Hepatocyte (in vitro differentiated cells): ENCODE measurements at places on chromosomes 1 and 21. TPM values are rescaled to one million over a fixed set of nuclear protein-coding genes. Genes with fewer than 3 reads are reported as not detected.

Gene COL11A1
- 150 and 180 TPM in 2 replicates for total RNA-seq

Gene OR6F1
- total RNA-seq, result not detected in 2 replicates

Gene BSND
- total RNA-seq, result 0.23 TPM in 1 of 2 replicates, not detected in the other

Gene PAQR6
- total RNA-seq, result 3.3 and 4.5 TPM in 2 replicates

DNA sequence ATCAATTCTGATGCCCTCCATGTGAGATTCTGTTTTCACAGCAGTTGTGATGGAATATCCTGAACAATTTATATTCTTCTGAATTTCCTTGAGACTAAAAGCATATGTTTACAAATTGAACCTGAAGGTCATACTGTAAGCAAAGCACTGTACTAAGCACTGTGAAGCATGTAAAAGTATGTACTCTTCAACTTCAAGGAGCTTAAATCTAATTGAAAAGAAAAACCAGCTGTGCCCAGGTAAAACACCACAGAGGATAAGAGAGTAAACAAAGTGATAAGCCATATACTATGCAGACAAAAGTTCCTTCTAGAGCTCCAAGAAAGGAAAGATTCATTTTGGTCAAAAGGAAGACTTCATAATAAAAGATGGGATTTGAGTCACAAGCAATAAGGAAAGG, 71.9 kb downstream of the TTLL7 start:
- H3K4me1 ChIP-seq, result no peaks in the 10 kb centered on the region
- no peak overlapping the region for H3K4me3 ChIP-seq
- no peaks in the 10 kb centered on the region for H3K27me3 ChIP-seq
- no peak overlapping the region for H3K27ac ChIP-seq
- no peaks in the 10 kb centered on the region for H3K36me3 ChIP-seq
- DNase-seq, result no peak

DNA sequence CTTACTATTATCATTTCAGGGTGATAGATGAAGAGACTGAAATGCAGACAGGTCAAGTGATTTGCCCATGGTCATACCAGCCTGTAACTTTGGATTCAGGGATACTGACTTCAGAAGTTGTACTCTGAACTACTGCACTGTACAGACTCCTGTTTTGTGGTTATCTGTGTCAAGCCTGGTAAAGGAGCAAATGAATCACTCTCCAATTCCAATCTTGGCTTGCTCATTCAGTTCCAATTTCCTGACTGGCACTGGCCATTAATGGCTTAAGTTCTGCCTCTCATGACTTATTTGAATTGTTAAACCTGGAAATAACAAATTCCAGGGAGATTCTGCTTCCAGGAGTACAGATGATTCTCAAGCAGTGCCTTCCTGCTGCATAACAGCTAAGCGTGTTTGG, 45.4 kb upstream of the PLD5 start:
- no peak for DNase-seq
- H3K27me3 ChIP-seq, result no peaks in the 10 kb centered on the region
- no peak overlapping the region for H3K4me3 ChIP-seq
- no peaks in the 10 kb centered on the region for H3K36me3 ChIP-seq

- no peak overlapping the region for H3K4me3 ChIP-seq
- H3K36me3 ChIP-seq, result no peaks in the 10 kb centered on the region
- no peak overlapping the region for H3K27ac ChIP-seq
- no peaks in the 10 kb centered on the region for H3K4me1 ChIP-seq
- H3K27me3 ChIP-seq, result no peaks in the 10 kb centered on the region
Measured at GRCh38 chr1:5945445-5945844, 46.8 kb downstream of the NPHP4 start.

DNA sequence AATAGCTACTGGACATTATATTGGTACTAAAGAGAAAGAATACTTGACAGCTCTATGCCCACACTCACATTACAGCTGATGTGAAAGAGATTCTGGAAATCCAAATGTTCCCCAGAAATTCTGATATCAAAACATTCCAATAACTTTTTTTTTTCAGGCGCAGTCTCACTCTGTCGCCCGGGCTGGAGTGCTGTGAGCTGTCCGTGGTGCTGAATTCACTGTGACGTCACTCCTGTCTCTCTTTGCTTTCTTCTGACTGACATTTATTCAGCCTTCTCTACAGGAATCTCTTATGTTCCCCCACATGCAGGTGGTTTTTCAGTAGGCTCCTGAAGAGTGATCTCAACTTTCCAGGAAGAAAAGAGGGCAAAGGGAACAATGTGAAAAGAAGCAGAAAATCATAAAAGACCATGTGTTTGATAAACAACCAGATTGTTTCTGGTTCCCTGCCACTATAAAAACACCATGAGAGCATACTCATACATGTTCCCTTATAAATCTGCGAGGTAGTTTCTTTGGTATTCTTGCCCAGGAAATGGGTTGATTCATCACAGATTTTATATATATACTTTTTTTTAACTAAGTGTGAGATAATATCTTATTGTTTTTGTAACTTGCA, 6.2 kb downstream of the S100A7A start:
- H3K27me3 ChIP-seq, result no peaks in the 10 kb centered on the region
- DNase-seq, result peak; percentile 77
- no peaks in the 10 kb centered on the region for H3K36me3 ChIP-seq
- H3K27ac ChIP-seq, result no peak overlapping the region
- H3K4me3 ChIP-seq, result no peak overlapping the region

DNA sequence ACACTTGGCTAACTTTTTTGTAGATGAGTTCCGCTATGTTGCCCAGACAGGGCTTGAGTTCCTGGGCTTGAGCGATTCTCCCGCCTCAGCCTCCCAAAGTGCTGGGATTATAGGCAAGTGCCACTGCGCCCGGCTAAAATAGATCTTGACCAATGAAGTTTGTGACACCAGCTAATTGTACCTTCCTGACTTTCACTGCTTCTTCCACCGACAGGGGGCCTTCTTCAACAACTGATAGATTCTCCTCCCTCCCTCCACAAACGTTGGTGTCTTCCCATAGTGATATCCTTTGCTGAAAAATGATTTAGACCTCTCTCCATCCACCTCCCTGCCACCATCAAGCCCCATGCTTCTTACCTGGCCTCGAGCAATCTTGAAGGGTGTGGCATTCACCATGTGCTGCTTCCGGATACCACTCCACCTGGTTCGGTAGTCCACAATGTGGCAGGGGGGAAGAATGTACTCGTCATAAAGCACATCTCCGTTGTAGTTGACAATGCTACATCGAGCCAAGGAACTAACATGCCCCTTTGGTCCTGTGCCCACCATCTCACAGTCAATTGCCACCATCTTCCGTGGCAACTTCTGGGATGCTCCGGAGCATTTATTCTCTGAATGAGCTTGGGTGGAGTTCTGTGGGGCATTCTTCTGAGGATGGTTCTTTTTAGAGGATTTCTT, 1.6 kb upstream of the METTL25B start:
- peak; percentile 77 for DNase-seq
- no peaks in the 10 kb centered on the region for H3K27me3 ChIP-seq
- no peaks in the 10 kb centered on the region for H3K36me3 ChIP-seq

DNA sequence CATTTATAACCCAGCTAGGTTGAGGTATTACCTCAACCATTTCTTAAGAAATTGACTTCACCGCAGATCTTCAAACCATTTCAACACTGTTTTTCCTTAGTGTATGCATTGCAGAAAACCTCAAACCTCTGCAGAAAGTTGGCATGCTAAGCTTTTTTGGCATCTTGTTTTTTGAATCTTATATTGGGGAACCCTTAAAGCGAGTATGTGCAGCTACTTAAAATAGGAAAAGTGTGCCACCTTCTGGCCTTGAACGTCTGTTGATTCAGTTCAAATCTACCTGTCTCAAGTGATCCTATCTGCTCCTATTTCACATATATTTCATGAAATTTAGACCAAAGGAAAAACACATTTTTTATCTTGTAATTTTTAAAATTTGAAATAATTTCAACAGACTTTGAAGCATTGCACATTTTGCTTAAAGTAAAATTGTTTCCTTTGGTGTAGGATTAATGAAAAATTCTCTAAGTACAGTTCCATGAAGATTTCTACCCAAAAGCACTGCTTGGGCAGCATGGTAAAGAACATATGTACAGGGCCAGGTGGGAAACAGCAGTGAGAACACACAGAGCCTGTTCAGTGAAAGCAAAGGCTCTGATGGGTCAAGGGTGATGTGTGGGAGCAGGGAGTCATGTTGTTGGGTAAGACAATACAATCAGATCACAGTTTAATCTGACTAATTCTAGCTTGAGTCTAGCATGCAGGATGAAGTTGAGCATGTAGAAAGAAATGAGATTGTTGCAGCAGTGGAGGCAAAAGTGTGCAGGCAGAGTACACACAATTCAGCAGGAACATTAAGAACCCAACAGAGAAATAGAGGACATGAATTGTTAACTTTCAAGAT, 17.2 kb downstream of the HENMT1 start:
- peak; percentile 75 for DNase-seq
- H3K27ac ChIP-seq, result no peak overlapping the region
- H3K27me3 ChIP-seq, result no peaks in the 10 kb centered on the region
- H3K36me3 ChIP-seq, result no peaks in the 10 kb centered on the region

DNA sequence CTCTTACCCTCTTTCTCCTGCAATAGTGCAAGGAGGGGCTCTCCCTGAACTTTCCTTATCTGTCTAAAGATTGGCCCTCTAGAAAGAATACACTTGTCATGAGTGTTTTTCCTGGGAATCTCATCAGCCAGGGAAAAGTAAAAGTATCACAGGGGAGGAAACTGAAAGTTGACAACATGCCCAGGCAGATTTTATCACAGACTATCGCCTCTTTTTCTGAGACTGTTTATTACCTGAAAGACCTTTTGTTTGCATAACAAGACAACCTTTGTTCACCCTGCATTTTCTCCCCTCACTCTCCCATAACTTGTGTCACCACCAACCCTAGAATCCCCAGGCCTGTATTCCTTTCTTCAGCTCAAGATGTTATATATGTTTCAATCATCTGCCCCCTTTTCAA, 794.7 kb upstream of the ADAMTS5 start:
- no peaks in the 10 kb centered on the region for H3K36me3 ChIP-seq
- H3K27ac ChIP-seq, result no peak overlapping the region
- no peak for DNase-seq
- H3K4me1 ChIP-seq, result peaks cover 9% of the 10 kb centered on the region

GRCh38 chr1:215807911-215808436, 240.9 kb downstream of the KCTD3 start:
- no peaks in the 10 kb centered on the region for H3K4me1 ChIP-seq
- H3K27me3 ChIP-seq, result no peaks in the 10 kb centered on the region
- no peak overlapping the region for H3K4me3 ChIP-seq
- no peak for DNase-seq
